ENCODE measurements at places on chromosomes 12 and 14.
A peak's percentile ranks its signal among the peaks of the same experiment; 100 is the strongest.

- no peak for DNase-seq
These were observed 54.2 kb downstream of the IFNG-AS1 start for GRCh38 chr12:68043435-68043834.

DNA sequence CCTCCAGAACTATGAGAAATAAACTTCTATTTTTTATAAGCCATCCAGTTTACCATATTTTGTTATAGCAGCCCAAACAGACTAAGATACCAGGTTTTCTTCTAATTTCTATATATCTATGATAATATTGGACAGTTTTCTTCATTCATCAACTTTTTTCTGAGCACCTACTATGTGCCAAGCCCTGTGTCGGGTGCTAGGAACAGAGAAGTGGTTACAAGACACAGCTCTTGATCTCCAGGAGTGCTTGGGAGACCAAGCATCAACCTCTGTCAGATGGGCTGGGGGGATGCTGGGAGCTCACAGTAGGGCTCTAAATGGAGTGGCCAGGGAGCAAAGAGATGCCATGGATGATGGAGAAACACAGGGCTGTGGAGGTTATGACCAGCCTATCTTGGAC lies 2.9 kb upstream of the WSCD2 start:
- no peak for DNase-seq

DNA sequence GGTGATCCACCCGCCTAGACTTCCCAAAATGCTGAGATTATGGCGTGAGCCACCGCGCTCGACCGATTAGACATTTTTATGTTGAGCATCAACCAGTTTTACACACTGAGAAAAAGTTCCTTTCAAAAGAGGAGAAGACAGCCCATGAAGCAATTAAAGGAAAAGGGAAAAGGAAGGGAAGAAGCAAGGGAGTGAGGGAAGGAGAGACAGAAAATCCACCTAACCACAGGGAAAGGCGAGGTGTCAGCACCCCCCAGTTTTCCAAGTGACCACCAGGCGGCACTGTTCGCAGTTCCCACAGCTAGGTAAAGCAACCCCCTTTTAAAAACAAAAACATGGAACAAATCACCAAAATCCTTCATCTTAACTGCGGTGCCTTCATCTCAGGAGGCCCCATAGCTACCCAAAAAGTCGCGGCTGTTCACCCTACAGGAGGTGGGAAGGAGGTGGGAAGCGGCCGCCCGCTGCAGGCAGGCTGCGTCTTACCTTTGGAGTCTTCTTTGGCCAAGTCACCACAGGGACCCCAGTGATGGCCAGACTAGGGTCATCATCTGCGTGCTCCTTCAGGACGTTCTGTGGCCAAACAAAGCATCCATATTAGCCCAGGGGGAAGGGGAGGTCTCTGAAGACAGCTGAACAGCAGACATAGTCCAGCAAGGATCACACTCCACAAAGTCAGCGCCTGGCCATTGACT lies 86.6 kb downstream of the KDM2B start:
- DNase-seq = peak; percentile 13

DNA sequence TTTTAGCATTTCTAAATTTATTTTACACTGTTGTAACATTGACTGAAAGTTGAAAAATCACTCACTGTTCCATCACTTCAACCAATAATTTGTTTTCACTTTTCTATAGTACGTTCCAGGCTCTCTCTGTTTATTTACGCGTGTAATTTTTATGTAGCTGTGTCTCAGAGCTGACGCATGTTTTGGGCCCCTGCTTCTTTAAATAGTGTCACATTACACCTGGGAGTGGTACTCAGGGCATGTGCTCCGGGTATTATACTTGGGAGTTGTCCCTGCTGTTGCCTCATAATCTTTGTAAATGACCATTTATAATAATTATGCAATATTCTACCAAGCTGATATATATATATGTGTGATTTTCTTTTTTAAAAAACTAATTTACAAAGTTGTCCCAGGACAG lies 132.8 kb upstream of the CPM start:
- peak; percentile 29 for DNase-seq

DNA sequence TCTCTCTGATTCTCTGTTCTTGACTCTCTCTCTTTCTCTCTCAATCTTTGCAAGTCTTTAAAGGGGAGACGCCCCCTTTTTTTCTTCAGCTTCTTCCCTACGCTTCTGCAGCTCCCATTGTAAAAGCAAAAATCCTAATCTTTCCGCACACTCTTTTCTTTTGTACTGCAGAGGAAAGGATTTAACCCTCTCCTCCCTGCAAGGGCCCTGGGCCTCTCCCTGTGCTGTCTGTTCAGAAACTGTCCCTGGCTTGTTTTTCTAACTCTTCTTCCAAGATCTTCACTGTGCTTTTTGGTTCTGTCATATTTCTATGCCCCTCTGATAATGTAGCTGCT lies 10.9 kb upstream of the SALL2 start:
- DNase-seq = peak; percentile 45

GRCh38 chr14:76576047-76576741 lies 185.1 kb upstream of the VASH1 start:
- DNase-seq = peak; percentile 36

DNA sequence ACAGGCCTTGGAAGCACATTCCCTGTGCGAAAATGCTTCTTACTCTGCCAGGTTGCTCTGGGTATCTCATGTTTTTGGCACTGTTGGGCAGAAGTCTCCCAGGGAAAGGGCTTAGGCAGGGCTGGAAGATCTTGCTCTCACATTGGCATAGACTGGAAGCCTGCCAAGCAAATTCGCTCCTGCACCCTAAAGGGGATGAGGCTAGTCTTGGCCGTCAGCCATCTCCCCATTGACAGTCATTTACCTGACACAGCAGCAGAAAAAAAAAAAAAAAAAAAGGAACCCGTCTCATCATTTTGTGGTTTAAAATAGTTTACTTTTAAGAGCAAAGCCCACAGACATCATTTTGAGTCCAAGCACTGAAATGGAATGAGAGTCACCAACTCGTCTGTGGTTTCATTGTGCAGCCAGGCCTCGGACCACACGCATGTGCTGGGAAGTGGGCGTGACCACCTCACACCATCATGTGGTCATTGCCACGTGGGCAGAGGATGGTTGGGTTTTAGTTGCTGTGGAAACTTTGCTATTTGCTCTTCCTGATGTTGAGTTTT lies 84.8 kb downstream of the NRXN3 start:
- peak; percentile 60 for DNase-seq

GRCh38 chr14:64992328-64992885 lies 5.7 kb downstream of the FNTB start:
- no peak for DNase-seq

GRCh38 chr12:74105434-74105833 lies 432.2 kb upstream of the ATXN7L3B start:
- no peak for DNase-seq

DNA sequence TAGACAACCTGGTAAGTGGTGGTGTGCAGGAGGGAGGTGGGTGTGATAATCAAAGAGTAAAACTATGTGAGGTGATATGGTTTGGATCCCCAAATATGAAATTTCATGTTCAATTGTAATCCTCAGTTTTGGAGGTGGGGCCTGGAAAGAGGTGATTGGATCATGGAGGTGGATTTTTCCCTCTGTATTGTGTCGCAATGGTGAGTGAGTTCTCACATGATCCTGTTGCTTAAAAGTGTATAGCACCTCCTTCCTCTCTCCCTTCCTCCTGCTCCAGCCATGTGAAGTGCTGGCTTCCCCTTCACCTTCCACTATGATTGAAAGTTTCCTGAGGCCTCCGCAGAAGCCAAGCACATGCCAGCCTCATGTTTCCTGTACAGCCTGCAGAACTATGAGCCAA lies 270.2 kb upstream of the FOXG1 start:
- no peak for DNase-seq

DNA sequence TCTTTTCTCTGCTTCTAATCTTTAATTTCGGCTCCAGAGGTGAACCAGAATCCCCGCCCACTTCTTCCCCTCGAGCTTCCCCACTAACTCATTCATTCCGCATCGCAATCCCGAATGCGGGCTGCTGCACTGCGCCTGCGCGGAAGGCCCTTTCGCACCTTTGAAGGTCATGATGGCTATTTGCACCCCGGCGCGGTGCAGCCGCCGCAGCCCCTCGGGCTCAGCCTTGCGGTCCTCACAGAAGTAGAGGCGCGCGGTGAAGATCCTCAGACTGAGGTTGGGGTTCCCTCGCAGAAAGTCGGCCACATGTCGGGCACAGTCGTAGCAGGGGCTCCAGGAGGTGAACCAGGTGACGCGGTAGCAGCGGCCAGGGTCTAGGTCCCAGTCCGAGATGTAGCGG lies 7.6 kb downstream of the AICDA start:
- DNase-seq = no peak

DNA sequence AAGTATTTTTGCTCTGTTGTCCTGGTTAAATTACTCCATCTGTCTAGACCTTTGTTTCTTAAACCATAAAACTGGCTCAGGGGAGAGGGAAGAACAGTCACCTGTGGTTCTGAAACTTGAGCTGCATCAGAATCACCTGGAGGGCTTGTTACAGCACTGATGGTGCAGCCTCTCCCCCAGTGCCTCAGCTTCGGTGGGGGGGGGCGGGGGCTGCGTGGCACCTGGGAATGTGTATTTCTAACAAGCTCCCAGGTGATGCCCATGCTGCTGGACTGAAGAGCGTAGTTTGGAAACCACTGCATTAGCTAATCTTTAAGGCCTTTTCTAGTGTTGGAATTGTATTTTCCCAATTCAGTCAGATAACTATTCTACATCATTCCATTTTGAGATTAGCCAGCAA lies 42.7 kb downstream of the GPHB5 start:
- DNase-seq = no peak

- no peak for DNase-seq
These were observed 1.2 kb downstream of the ULK1 start for GRCh38 chr12:131895640-131896079.

GRCh38 chr14:71722885-71723284 lies 209.3 kb upstream of the RGS6 start:
- DNase-seq = no peak

- DNase-seq = no peak
These were observed 903.6 kb upstream of the TMEM132C start for GRCh38 chr12:127363392-127363791.

DNA sequence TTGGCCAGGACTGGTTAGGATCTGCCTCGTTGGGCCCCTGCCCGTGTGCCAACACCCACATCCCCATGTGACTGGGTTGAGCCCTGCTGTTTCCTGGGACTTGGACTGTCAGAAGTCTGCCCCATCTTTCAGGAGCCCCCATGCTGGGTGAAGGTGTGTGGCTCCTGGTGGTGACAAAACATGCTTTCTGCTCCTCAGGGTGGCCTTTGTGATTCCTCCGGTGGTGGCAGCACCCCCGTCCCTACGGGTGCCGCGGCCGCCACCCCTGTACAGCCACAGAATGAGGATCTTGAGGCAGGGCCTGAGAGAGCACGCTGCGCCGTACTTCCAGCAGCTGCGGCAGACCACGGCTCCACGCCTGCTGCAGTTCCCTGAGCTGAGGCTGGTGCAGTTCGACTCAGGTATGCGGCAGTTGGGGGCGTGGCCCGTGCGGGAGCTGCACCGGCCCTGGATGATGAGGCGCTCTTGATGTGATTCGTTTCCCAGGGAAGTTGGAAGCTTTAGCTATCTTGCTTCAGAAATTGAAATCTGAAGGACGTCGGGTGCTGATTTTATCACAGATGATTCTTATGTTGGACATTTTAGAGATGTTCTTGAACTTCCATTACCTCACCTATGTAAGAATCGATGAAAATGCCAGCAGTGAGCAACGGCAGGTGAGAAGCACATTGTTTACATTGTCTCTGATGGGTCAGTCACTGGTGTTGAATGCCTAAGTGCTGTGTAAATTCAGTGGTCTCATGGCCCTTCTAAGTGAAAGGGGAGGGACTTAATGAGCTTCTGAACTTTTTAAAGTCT lies 80.0 kb downstream of the EP400 start:
- DNase-seq = no peak

- no peak for DNase-seq
These were observed 1205.3 kb downstream of the GALC start for GRCh38 chr14:86787717-86788116.

DNA sequence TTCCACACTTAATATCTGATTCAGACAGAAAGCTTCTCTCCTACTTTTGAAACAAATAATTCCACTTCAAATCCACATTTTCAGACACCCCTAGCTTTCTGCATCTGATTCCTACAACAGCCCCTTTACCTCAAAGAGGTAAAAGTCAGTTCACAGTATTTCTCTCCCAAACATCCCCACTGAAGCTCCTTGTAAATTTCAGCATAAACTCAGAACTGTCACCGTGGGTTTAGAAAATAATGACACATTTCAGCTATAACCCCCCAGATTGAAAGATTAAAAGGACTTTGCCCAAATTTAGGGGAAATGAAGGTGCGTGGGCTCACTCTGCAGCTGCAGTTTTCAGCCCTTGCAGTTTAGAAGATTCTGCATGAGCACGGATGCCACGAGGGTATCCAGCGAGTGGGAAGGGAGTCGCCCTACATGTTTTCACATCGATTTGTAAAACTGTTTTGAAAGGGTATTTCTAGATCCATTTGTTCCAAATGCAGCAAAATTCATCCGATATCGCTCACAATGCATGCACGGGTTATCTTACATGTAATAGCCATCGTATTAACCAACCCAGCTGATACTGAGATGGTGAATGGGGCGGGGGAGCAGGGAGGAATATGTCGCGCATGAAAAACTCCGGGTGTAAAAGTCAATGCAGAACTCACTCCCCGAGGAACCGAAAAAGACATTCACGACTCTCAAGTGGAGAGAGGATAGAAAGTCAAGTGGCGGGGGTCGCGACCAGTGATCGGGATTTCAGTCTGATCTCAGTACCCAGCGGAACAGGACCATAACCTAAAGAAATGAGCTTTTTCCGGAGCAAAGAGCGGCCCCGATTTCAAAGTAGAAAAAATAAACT lies 5.0 kb upstream of the CCND2 start:
- DNase-seq = no peak

DNA sequence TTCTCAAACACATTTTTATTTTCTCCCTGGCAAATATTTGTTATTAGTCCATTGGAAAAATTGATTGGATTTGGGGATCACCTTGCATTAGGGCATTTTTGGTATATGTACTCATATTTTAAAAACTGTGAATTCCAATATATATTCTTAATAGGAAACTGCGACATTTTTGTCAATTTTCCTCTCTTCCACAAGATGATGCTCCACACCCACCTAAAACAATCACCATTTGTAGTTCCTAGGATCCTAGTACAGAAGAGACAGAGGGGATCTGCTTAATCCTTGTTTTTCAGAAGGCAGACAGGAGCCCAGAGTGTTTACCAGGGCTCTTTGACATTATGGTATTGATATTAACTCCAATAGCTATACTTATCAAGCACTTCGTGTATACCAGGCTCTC lies 22.8 kb upstream of the OASL start:
- no peak for DNase-seq

- DNase-seq = no peak
These were observed 75.3 kb downstream of the CCDC91 start for GRCh38 chr12:28265435-28266042.

- no peak for DNase-seq
These were observed 108.3 kb upstream of the PLEKHA5 start for GRCh38 chr12:19021240-19021639.

- DNase-seq = no peak
These were observed 49.6 kb upstream of the GSC start for GRCh38 chr14:94819531-94819930.
